T-helper 1 cell (primary cell): ENCODE measurements at places on chromosomes 7 and 10.

GRCh38 chr7:157825325-157825724, 488.5 kb downstream of the DNAJB6 start:
- no peak for DNase-seq

DNA sequence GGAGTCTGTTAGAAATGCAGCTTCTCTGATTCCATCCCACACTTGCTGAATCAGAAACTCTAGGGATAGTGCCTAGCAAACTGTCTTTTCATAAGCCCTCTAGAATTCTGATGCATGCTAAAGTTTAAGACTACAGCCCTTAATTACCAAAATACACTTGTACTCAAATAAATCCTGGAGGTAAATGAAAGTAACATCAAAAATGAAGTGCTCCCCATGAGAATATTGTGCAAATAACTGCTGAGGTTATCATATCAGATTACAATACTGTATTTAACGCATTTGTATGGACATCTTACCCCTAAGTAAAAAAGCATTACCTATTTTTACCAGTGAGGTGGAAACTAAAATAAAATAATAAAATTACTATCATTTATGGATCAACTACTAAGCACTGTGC, 104.7 kb downstream of the CHCHD3 start:
- DNase-seq: no peak

GRCh38 chr7:159271781-159272180, 127.1 kb upstream of the VIPR2 start:
- no peak for DNase-seq

- no peak for DNase-seq
These were observed 370.2 kb downstream of the PHF14 start for GRCh38 chr7:11343818-11344413.

GRCh38 chr7:93890041-93890463, 501 bp downstream of the TFPI2 start:
- no peak for DNase-seq

- DNase-seq: no peak
These were observed 19.0 kb upstream of the SLK start for GRCh38 chr10:103947799-103948516.

DNA sequence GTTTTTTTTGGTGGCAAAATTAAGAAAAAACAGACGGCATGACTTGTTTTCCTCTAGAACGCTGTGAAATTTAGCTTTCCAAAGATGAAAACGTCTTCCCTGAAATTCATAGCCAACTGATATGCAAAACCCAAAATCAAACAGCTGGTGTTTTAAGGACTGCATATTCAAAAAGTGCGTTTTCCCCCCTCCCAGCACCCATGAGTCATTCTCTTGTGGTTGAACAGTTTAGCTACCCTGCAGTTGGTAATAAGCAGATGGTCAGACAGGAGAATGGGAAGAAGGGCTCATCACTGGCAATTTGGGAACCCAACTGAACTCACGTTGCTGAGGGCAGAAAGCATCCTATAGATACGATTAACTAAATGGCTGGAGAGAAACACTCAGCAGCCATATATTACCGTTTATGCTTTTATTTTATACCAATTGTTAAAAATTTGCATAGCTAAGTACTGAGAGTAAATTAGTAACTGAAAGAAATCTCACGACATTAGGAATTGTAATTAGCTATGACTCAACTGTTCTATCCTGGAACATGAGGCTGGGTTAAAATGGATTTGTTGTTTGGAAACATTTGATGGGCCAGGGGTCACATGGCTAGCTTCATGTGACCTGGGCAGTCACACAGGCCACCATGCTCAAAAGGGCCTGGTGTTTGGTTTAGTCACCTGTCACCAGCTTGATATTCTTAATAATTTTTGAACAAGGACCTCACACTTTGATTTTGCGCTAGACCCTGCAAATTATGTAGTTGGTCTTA, 343.1 kb downstream of the PHTF2 start:
- DNase-seq: no peak

DNA sequence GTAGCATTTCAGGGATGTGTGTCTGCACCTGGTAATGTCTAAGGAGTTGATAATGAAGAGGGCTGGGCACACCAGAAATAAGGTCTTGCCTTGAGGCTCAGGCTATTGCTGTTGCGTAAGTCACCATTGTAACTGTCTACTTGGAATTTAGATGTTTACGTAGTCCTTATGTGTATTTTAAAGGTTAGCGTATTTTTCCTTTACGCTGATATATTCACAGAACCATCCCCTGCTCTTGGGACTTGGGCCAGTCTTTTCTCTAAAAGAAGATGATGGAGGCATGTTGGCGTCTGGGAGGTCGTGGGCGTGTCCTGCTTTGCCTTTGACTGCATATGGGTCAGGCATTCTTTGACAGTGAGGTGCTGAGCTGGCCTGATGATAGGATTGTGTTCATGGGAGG, 14.7 kb downstream of the WDR37 start:
- no peak for DNase-seq

DNA sequence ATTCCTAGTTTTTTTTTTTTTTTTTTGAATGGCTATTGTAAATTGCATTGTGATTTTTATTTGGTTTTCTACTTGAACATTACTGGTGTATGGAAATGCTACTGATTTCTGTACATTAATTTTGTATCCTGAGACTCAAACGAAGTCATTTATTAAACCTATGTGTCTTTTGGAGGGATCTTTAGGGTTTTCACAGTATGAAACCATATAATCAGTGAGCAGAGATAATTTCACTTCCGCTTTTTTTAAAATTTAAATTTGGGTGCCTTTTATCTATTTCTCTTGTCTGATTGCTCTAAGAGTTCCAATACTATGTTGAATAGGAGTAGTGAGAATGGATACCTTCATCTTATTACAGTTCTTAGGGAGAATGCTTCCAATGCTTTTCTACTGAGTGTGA, 102.7 kb downstream of the ZWINT start:
- DNase-seq: no peak

GRCh38 chr10:12848439-12849173, 152.9 kb downstream of the CCDC3 start:
- DNase-seq: no peak

GRCh38 chr10:29767968-29768367, 133.2 kb upstream of the SVIL start:
- no peak for DNase-seq
